Activated T-helper 9 cell treated with anti-CD3 and anti-CD28 coated beads, Interleukin-2, amount 50 U/mL, for 16 hours (primary cell): ENCODE measurements at places on chromosomes 2 and 18.

- DNase-seq: no peak
Observed at GRCh38 chr2:10305715-10306114, 3.0 kb downstream of the HPCAL1 start.

GRCh38 chr18:23355206-23355605 lies 97.9 kb upstream of the RIOK3 start:
- DNase-seq: no peak

DNA sequence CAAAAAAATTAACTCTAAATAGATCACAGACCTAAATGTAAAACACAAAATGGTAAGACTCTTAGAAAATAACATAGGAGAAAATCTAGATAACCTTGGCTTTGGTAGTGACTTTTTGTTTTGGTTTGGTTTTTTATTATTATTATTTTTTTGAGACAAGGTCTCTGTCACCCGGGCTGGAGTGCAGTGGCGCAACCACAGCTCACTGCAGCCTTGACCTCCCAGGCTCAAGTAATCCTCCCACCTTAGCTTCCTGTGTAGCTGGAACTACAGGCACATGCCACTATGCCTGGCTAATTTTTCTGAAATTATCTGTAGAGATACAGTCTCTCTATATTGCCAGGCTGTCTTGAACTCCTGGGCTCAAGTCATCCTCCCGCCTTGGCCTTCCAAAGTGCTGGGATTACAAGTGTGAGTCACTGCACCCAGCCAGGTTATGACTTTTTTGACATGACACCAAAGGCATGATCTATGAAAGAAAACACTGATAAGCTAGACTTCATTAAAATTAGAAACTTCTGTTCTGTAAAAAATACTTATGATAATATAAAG lies 88.0 kb downstream of the HNRNPLL start:
- DNase-seq: no peak

DNA sequence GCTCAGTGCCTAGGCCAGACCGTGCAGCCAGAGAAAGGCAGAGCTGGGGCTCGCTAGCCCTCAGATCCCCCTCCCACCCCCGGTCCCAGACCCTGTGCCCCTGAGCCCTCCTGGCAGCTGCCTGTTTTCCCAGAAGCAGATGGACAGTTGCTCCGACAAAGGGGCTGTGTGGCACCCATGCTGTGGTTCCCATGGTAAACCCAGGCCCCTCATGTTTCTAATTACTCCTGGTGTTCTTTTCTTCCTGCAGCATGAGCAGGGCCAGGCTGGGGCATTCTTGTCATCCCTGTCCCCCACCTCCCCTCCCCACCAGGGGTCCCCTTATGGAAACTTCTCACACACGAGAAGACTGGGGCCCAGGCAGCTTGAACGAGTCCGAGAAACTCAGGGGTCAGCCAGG lies 269.6 kb downstream of the HAUS1 start:
- no peak for DNase-seq

DNA sequence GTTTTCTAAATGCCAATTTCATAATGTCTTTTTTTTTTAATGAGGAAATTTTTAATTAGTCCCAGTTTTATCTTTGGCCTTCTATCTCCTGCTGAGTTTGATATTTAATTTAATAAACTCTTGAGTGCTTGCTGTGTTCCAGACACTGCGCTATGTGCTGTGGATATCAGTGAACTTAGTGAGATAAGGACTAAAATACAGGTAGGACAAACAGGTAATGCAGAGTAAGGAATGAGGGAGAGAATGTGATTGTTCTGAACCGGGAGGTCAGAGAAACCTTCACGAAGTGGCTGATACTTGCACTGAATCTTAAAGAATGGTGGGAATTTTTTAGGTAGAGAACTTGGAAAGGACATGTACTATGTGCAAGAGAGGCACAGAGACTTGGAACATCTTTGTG lies 28.2 kb downstream of the TTC27 start:
- DNase-seq: no peak
